ENCODE measurements at places on chromosomes 3 and 15.

GRCh38 chr3:158970006-158970405 lies 168.2 kb downstream of the MFSD1 start:
- DNase-seq = no peak

DNA sequence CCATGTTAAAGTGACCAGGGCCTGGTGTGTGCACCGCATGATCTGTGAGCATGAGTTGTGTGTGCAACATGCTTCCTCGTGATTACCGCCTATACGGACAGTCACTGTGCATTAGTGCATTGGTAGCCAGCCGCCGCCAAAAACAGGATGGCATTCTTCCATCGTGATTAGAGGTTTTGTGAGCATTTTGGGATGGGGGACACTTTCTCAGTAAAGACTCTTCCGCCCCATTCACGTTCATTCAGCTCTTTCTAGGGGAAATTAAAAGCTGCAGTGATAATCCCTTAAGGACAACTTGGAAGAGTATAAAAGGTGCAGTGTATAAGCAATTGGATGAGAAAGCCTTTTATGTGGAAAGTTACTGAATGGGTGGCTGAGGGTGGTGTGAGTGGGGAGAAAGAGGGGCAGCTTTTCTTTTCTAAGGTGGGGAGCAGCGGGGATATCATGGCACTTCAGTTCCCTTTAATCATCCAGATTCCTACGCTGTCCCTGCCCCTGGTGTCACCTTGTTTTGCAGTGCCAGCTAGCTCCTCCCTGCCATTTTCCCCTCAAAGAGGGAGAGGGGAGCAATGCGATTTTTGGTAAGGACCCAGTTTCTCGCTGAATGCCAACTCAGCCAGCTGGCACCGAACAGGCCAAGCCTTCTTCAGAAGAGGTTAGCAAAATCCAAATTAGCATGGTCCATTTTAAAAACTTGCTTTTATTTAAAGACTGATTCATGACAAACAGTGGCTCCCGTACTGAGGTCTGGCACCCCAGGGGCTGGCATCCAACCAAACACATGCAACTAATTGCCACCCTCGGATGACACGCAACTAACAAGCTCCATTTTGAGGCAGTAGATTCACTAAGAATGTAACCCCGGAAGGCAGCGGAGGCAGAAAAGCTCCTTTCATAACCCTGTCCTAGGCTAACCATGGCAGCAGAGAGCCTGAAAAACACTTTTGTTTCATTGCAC lies 447.8 kb downstream of the FHIT start:
- DNase-seq = no peak

GRCh38 chr3:125641891-125642290 lies 46.6 kb upstream of the OSBPL11 start:
- no peak for DNase-seq

- no peak for DNase-seq
Measured at GRCh38 chr15:47786371-47786770, 69.1 kb downstream of the SEMA6D start.

GRCh38 chr3:111040959-111041358 lies 30.7 kb upstream of the NECTIN3 start:
- no peak for DNase-seq

DNA sequence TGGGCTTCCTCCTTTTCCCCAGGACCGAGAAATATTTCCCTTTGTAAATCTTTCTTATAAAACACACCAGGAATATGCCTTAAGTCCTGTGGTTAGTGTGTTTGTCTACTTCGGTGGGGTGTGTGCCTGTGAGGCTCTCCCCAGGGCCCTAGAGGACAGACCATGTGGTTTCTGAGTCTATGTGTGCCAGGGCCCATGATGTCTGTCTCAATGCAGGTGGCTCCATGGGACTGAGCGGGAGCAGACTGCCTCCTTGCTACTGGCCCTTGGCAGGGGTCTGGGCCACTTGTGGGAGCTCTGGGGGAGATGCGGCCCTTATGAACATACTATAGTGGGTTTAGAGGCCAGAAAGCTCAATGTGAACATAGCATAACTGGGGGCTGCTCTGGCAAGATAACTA lies 37.6 kb downstream of the SCN5A start:
- no peak for DNase-seq

DNA sequence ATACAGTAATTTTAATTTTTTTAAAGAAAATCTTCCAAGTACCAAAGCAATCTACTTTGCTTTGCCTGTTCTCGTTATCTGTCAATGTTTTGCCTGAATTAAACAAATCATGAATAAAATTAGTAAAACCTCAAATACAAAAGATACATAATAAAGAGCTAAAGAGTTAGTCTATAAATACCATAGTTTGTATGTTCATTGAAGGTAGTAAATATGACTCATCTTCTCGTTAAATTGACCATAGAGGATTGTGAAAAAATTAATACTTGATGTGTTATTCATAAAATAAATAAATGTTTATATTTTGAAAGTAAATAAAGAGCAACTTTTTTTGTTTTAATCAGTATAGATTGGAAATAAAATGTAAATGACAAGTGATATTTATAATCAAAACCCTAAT lies 246.5 kb upstream of the PLSCR5 start:
- DNase-seq = no peak

- DNase-seq = no peak
Measured at GRCh38 chr3:76942101-76942500, 97.8 kb upstream of the ROBO2 start.

GRCh38 chr3:51549311-51549710 lies 10.8 kb downstream of the RAD54L2 start:
- DNase-seq = no peak

- no peak for DNase-seq
Measured at GRCh38 chr3:135109681-135110080, 314.6 kb downstream of the EPHB1 start.

GRCh38 chr15:77525907-77526594 lies 105.4 kb downstream of the HMG20A start:
- peak; percentile 10 for DNase-seq

- DNase-seq = no peak
Measured at GRCh38 chr3:138172625-138173024, 2.1 kb downstream of the DBR1 start.

GRCh38 chr15:61318802-61319525 lies 89.9 kb upstream of the RORA start:
- no peak for DNase-seq

GRCh38 chr3:189947948-189948723 lies 172.6 kb downstream of the P3H2 start:
- DNase-seq = no peak

- DNase-seq = no peak
Measured at GRCh38 chr3:172520301-172520831, 2.9 kb downstream of the TNFSF10 start.

- DNase-seq = no peak
Measured at GRCh38 chr3:79844176-79844575, 76.4 kb upstream of the ROBO1 start.

DNA sequence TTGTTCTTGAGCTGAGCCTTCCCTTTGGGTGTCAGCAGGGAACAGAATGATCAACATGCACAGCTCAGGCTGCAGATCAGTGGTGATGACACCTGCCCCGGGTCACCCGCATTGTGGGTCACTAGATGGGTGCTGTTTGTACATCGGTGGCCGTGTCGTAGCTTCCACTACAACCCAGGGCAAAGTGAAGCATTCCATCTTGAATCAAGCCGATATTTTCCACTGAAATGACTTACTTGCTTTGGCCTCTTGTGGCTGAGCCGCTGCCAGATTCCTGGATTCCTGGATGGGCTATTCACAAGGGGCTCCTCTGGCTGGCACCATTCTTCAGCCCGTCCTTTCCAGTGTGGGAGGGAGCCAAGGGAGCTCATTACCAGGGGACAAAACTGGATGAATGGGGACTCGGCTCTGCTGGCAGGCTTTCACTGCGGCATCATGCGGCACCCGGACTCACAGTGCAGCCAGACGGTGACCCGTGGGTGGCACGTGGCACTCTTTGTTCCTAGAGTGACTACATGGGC lies 65.6 kb downstream of the SLCO3A1 start:
- no peak for DNase-seq

DNA sequence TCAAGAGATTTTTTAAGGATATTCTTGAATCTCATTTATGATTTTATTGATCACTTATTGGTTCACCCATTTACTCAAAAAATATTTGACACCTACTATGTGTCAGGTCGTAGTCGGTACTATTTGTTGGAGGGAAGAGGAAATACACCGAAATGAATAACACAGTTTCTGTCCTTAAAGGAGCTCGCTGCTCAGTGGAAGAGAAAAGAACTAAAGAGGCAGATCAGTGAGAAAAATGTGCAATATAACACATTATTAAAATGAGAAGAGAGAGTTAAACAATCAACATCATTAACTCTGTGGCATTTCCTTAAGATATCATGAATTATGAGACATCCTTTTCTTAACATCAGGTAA lies 56.1 kb upstream of the ADAMTS9 start:
- no peak for DNase-seq

GRCh38 chr3:188791311-188791710 lies 380.5 kb upstream of the TPRG1 start:
- DNase-seq = no peak

DNA sequence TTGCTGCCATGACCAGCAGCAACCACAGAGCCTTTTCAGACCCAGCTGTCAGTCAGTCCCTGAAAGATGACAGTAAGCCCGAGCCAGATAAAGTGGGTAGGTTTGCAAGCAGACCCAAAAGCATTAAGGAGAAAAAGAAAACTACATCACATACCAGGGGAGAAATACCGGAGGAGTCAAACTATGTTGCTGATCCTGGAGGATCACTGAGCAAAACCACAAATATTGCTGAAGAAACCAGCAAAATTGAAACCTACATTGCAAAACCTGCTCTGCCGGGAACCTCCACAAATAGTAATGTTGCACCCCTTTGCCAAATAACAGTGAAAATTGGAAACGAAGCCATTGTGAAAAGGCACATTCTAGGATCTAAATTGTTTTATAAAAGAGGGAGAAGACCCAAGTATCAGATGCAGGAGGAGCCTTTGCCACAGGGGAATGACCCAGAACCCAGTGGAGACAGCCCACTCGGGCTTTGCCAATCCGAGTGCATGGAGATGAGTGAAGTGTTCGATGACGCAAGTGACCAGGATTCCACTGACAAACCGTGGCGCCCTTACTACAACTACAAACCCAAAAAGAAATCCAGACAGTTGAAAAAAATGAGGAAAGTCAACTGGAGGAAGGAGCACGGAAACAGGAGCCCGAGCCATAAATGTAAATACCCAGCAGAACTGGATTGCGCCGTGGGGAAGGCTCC lies 42.1 kb upstream of the RASA2 start:
- DNase-seq = no peak

GRCh38 chr3:186105543-186105942 lies 3.3 kb downstream of the ETV5 start:
- no peak for DNase-seq
